IPS DF 6.9 (cell line): ENCODE measurements at places on chromosomes 16 and 17.

- no peak for DNase-seq
These were observed 11.0 kb downstream of the CSF3 start for GRCh38 chr17:40025991-40026815.

- DNase-seq: no peak
These were observed 20.1 kb downstream of the CD7 start for GRCh38 chr17:82297280-82297713.

- no peak for DNase-seq
These were observed 368.9 kb upstream of the C16orf82 start for GRCh38 chr16:26697807-26698206.

GRCh38 chr17:19785854-19786253, 37.8 kb upstream of the ALDH3A1 start:
- DNase-seq: no peak

GRCh38 chr16:57920215-57920879, 50.6 kb downstream of the CNGB1 start:
- no peak for DNase-seq

- no peak for DNase-seq
These were observed 1.2 kb downstream of the FADS6 start for GRCh38 chr17:74892013-74892841.

DNA sequence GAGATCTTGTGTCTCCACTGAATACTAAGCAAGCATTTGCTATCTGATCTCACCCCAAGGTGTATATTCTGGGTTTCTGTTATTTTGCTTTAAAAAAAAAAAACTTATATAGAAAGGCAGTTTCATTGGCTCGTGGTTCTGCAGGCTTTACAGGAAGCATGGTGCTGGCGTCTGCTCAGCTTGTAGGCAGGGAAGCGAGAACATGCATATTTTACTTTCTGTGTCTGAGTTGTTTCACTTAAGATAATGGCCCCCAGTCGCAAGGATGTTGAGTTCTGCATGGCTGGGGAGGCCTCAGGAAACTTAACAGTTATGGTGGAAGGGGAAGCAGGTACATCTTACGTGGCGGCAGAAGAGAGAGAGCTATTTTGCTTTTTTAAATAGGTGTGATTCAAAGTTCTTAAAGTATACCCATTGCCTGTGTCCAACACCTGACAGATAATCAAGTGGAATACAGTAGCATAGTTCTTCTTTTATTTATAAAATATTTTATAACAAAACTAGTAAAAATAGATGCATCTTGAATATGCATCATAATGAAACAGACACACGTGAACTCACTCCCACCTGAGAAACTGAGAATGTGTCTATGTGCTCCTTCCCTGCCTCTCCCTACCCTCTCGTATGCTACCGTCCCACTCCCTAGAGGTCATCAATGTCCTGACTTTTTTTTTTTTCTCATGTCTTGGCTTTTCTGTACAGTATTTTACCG, 15.4 kb upstream of the ARHGAP17 start:
- no peak for DNase-seq

DNA sequence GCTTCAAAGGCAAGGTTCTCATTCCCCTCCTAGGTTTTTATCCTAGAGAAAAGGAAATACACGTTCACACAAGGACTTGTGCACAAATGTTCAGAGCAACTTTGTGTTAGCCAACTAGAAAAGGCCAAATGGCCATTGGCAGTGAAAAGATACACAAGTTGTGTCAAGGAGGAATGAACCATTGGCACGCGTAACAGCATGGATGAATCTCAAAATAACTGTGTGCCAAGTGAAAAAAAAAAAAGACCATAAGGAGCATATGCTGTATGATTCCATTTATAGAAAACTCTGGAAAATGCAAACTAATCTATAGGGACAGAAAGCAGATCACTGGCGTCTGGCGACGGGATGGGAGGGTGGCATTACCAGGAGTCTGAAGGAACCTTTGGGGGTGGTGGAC, 333.8 kb downstream of the SNX29 start:
- no peak for DNase-seq

DNA sequence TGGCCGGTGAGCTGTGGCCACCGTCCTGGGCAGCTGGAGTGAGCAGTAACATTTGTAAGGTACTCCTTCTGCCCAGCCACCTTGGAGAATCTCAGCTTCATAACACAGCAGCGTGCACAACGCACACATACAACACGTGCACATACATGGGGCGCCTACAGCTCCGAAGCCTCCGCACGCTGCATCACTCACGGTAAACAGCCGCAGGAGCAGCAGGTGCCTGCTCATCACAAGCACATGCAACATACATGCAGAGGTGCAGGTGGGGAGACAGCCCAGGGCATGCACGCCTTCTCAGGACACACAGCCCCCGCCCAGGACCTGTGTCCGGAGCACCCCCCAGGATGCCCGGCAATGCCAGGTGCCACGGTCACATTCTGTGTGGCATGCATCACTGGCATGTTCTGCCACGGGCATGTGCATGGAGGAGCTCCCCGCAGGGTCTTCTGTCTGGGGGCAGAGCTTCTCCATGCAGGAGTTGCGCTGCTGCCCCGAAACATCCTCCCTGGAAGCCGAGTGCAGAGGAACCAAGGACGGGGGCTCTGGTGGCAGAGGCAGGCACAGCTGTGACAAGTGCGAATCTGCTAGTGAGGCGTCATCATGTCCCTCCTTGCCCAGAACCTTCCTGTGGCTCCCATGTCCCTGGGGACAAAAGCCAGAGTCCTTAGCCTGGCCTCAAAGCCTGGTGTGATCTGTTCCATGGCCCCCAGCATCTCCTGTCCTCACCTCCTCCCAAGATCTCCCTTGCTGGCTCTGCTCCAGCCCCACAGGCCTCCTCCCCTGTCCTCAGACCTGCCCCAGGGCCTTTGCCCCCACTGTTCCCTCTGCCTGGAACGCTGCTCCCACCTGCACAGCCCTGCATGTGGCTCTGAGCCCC, 184.0 kb upstream of the GSE1 start:
- DNase-seq: no peak

GRCh38 chr16:49021136-49021535, 260.5 kb downstream of the CBLN1 start:
- DNase-seq: no peak

DNA sequence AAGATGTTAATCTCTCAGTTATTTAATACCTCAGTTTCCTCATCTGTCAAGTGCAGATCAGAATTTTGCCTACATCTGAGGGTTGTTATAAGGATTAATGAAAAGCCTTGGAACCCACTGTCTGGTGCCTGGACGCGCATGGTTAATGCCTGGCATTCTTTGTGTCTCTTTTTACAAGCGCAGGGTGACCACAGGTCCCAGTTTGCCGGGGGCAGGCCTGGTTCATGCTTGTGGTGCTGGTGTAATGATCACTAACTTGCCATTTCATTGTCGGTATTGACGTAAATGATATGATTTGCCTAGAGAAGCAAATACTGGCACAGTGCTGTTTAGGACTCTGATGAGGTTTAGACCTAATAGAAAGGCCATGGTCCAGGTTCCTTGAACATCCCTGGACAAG, 23.1 kb downstream of the MRC2 start:
- no peak for DNase-seq

DNA sequence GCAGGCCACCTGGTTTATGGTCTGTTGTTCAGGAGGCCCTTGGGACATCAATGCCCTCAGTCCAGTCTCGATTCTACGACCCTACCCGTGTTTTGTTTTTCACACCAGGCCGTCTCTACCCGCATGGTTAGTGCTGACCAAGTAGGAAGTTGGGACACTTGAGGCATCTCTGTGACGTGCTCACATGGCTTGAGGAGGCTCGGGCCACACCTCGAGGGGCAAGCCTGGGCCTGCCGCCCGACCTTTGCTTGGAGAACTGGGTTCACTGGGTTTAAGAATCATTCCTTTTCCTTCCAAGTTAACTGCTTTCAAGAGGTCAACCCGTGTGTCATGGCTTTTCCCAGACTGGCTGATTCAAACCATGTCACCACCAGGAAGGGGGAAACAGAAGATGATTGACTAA, 86.8 kb downstream of the CMIP start:
- no peak for DNase-seq

- DNase-seq: no peak
These were observed 13.4 kb upstream of the APRT start for GRCh38 chr16:88825146-88825545.

DNA sequence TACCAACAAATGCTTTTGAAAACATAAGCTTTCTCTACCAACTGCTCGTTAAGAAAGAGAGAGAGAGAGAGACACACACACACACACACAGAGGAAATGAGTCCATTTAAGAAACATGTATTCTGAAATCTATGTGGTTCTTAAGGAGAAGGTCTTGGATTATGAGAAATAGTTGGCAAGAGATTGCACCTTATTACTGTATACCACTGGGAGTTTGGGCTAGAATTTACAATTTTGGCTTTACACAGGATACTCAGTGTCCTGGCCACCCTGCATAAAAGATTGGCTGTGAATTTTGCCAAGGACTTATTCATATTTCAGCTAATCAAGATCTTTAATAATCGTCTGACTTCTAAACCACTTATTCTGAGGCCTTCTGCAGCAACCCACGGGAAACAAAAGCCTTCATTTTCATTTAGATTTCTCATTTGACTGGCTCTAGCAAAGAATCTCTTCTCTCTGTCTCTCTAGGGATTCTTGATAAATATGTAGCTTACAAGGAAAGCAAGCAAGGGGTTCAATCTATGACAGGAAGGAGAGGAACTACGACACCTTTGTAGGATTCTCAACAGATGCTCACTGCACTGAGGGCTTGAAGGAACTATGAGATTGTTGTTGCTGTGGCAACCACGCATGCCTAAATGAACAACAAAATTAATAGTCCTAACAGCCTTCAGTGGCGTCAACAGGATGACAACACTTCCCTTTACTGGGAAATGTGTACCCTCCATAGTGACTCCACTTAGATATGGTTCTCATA, 75.3 kb upstream of the GNAO1 start:
- no peak for DNase-seq

DNA sequence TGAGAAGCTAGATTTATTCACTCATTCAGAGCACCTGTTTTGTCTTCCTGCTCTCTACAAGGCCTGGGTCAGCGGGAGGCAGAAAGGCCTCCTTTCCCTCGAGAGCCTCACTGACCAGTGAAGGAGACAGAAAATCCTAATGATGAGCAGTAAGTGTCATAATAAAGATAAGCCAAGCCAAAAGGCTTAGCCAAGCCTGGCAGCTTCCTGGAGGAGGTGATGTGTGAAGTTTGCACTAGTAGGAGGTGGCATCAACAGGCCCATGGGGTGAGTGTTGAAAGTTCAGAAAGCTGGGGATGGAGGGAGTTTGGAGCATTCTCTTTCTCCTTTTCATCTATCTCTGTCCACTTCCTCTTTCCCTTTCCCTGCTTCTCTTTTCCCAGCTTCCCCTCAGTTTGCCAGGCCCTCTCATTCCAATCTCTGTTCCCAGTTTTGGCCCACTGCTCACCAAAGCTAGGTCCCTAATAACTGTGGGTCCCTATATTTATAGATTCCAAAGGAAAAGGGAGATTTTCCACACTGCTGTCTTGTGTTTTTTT, 16.5 kb upstream of the SPNS3 start:
- DNase-seq: no peak

DNA sequence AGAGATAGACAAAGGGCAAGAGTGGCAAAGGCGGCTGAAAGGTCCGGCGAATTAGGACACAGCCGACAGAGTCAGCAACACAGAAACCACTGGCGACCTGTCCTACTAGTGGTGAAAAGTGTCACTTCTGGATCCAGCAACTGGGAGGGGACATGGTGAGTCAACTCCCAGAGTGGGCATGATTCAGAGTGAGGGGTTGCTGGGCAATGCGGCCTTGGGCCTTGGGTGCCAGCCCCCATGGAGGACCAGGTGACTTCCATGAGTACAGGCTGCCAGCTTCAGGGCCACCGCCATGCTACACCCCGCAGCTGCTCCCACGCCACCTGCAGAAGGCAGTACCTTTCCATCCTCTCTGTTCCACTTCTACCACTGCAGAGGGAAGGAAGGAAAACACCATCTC, 110.6 kb downstream of the ZFHX3 start:
- no peak for DNase-seq

DNA sequence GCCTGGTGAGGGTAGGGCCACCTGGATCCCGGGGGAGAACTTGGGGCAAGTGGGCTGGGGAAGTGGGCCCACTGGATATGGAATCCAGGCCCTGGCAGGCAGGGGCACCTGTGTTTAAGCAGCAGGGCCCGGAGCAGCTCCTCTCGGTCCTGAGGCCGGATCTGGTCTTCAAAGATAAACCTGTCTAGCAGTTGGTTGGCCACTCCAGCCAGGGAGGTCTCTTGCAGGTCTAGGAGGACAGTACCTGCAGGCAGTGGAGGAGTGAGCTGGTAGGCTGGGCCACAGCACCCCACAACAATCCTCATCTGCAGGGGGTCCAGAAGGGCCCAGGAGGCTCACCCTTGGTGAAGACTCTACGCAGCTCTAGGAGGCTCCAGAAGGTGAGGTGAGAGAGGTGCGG, 7.6 kb downstream of the SLC4A1 start:
- no peak for DNase-seq

GRCh38 chr17:45162025-45162687, 481 bp downstream of the HEXIM2 start:
- no peak for DNase-seq

DNA sequence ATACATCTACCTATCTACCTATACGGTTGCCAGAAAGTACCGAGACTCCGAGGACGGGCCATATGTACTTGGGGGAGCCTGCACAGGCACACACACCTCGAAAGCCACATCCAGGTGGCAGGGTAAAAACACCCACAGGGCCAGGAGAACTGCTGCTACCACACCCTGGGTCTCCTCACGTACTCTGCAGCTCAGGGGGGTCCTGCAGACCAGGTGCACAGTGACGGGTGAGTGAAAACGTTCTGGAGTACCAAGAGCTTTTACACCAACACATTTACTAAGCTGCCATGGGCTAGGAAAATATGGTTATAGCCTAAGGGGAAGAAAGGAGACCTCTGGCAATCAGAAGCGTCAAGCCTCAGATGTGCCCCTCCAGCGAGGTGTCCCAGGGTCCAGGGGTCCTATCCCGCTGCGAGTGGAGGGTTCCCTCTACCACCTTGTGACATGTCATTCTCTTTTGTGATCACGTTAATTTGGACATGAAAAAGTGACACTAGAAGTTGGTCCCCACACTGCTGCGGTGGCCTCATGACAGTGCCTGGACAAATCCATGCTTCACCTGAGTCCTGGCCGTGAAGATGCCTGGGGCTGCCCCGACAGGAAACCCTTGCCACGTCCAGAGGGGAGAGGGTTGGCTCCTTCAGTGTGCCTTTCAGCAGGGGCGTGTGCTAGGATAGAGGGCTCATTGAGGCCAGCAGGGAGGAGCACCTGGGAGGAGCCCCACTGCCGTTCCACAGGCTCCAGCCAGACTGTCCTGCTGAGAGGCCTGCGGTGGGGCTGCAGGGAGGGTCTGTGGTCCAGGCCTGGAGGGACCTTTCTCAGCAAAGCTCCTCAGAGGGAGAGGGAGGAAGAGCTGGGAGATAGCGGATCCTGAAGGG, 1.8 kb downstream of the CANT1 start:
- DNase-seq: no peak
